Fibroblast of skin of right biceps (primary cell): ENCODE measurements at places on chromosomes 7 and 10.

GRCh38 chr7:45484094-45484493 lies 90.1 kb upstream of the ADCY1 start:
- DNase-seq, result no peak

- DNase-seq, result peak; percentile 82
Measured at GRCh38 chr10:113518816-113519591, 33.8 kb upstream of the HABP2 start.

DNA sequence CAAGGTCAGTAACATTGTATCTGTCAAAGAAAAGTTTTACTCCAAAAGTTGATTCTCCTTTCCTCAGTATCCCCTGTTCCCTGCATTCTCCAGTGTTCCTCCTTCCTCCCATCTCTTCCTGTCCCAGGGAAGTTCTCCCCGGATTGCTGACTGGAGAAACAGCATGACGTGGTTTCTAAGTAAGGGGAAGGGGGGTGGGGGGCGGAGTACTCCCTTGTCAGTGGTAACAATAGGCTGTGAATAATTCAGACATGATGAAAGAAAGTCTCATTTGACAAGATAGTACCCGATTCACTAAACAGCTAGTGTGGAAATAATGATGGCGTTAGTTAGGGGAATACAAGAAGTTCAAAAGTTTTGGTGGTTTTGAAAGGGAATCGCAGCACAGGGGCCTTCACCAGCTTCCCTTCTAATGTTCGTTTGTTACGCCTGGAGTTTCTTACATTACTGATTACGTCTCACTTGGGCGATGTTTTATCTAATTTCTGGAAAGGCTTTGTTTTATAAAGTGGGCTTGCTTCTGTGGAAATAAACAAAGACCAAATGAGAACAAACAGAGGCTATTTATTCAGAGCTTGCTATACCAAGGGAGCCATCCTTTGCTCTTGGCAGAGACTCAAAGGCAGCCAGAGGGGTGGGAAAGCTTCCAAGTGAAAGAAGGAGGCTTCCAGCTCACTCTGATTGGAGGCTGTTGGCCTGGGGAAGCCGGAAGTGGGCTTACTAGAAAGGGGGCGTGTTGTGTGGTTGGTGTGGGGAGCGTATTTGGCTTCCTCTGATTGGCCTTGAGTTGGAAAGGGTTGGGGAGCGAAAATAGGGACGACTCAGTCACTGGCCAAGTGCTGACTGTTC lies 453.7 kb downstream of the SDK1 start:
- DNase-seq, result peak; percentile 55

DNA sequence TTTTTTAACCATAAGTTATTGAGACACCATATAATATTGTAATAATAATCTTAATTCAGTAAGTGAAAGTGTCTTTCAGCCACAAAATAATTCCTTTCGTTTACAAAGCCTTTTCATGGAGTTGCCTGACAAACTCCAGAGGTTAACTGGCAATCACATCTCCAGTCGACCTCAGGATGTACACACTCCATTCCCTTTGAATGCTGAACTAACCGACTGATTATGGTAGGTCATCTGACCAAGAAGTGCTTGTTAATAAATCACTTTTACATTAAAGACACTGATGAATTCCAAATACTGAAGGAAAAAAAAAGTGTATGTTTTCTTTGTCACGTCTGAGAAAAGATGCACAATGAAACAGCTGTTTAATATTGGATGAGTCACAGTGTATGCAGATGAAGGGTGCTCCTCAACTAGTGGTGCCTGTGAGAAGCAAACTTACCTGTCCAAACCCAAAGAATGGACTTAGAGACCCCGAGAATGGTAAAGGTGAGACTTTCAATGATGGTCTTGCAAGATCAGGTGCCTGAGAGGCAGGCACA lies 348.1 kb upstream of the VWC2 start:
- no peak for DNase-seq

- DNase-seq, result peak; percentile 66
Measured at GRCh38 chr7:33639552-33640197, 265.7 kb upstream of the BMPER start.

DNA sequence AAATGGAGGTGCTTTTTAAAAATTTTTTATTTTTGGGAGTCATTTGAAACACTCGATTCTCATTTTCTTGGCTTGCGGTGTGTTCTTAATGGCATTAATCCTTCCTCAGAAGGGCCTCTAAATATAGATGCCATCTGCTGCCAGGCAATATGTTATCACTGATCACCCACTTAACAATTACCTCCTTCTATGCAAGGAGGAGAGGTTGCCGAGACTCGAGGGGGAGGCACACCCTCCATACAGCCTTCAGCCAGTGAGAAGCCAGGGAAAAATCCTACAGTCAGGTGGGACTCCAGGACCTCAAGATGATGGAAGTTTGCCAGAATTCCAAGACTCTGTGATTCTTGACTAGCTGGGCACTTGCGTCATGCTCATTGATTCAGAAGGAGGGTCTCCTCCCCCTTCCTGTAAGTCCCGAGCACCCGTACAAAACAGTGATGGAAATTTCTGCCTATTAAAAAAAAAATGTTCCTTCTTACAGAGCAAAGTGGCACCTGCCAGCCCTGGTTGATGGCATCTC lies 574.5 kb downstream of the TYW1 start:
- DNase-seq, result no peak

DNA sequence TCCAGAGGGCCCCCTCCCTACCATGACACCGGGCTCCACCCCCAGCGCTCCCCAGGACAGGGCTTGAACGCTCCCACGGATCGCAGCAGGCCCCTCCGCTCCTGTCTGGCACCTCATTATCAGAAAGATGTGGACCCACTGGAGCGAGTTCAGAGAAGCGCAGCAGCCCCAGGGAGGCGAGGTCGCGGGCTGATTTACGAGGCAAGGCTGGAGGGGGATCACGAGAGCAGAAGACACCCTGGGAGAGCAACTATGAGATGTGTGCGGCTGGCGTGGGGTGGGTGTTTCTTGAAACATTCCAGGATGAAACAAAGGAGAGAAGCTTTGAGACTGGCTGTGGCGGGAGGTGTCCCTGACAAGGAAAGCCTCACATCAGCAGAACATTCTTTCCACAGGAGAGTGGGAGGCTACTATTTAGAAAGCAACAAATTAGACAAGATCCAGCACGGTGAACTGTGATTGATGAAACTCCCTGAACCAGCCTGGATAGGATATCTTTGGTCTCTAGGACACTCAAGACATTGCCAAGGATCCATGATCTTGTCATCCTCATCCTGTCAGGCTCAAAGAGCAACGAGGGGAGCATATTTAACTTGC lies 66.0 kb downstream of the JCAD start:
- no peak for DNase-seq

- no peak for DNase-seq
Measured at GRCh38 chr7:39827571-39827970, 122.5 kb upstream of the CDK13 start.

- no peak for DNase-seq
Measured at GRCh38 chr10:63887023-63887589, 365.9 kb downstream of the REEP3 start.

- no peak for DNase-seq
Measured at GRCh38 chr7:27277628-27278027, 35.0 kb downstream of the EVX1 start.

GRCh38 chr10:112389271-112389822 lies 15.4 kb downstream of the ACSL5 start:
- peak; percentile 58 for DNase-seq

DNA sequence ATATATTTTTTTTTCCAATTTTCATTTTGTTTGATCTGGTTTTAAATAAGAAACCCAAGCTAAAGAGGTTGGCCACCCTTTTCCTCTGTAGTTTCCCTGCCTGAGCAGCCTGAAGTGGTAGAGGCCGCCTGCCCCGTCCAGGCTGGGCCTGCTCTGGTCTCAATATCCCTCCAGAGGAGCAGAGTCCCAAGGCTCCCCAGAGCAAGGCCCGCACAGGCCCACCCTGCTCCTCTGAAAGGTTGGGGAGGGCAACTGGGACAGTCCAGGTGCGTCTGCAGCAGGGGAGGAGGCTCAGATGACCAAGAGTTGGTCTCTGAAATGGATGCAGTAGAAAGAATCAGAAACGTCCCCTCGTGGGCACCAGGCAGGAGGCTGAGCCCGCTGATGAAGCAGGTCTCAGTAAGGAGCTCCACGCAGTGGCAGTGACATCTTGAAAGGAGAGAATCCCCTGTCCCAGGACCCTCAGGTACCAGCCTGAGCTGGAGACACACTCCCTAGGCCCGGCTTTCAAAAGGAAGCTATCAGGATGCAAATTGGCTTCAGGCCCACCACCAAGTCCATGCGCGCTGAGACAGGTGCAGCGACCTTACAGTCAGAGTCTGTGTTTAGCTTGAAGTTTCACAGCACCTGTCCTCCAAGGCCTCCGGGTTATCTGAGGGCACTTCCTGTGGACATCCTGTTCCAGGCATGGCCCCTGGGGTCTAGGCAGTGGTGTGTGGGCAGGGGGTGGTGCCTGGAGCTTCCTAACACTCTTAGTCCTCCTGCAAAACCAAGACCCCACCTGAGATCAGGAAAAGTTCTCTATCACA lies 37.7 kb downstream of the EN2 start:
- no peak for DNase-seq

- DNase-seq, result no peak
Measured at GRCh38 chr7:66634816-66635215, 6.1 kb downstream of the KCTD7 start.

- no peak for DNase-seq
Measured at GRCh38 chr7:45118889-45119331, 7.4 kb upstream of the TBRG4 start.

DNA sequence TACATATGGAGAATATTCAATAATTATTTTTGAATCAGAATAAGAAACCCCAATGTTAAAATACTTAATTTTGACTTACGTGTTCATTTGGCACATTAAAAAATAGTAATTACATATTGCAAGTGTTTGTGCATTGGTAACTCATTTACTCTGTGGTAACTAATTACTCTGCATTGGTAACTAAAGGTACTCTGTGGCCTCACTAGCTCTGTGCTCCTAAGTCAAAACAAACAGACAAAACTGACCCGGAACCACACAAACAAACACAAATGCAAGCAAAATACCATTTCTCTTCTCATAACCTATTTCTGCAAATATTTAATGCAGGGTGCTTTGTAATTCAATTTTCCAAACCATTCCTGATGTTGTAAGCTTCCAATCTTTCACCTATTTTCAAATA lies 1244.3 kb downstream of the REEP3 start:
- no peak for DNase-seq

DNA sequence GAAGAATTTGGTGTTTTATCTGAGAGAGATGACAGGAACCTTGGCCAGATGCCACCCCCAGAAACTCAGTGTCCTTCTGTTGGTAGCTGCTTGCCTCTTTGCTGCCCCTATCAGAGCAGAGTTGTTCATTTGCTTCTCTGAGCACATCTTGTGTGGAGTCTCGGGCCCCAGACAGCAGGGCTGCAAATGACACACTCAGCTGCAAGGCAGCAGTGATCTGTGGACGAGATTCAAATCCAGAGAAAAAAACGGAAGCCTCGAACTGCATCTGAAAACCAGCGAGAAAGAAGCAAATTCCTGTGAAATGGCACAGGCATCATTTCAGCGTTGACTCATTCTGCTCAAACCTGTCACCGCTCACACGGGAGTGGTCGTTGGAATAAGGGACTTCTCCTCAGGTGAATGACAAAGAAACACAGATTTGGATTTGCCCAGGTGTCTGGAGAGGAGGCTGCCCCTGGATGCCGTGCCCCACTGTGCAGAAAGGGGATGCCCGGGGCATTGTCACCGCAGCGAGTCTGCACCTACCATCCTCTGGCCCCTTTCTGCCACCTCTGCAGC lies 144.7 kb downstream of the PFKFB3 start:
- peak; percentile 54 for DNase-seq

GRCh38 chr7:22853674-22854157 lies 31.1 kb upstream of the TOMM7 start:
- no peak for DNase-seq

DNA sequence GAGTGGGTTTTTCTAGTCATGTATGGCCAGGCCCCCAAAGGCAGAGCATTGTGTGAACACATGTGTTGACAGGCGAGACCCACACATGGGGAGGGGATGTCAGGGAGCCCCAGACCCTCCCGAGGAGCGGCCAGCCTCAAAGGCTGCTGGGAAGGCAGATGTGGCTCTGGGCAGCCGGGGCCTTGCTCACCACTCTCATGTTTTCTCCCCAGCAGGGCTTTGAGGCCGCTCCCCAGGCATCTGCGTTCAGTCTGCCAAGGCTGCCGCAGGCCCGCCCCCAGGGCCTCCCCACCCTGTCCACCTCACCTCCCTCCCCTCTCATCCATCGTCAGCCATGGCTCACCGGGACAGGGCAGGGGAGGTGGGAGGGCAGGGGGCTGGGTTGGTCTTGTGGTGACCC lies 16.6 kb upstream of the VSIR start:
- no peak for DNase-seq

- DNase-seq, result no peak
Measured at GRCh38 chr10:33510206-33510605, 175.7 kb upstream of the NRP1 start.

GRCh38 chr10:5776881-5777197 lies 36.4 kb downstream of the GDI2 start:
- DNase-seq, result peak; percentile 74

- DNase-seq, result peak; percentile 52
Measured at GRCh38 chr7:115477193-115477651, 553.3 kb downstream of the TFEC start.

- DNase-seq, result no peak
Measured at GRCh38 chr7:139232377-139232717, 1.3 kb downstream of the UBN2 start.

- DNase-seq, result no peak
Measured at GRCh38 chr10:102109166-102110116, 10.7 kb downstream of the LDB1 start.

GRCh38 chr10:77746047-77746707 lies 108.6 kb upstream of the KCNMA1 start:
- DNase-seq, result peak; percentile 61

GRCh38 chr7:142835487-142835886 lies 19.4 kb upstream of the EPHB6 start:
- DNase-seq, result no peak

GRCh38 chr10:96835899-96836298 lies 3.8 kb downstream of the LCOR start:
- peak; percentile 64 for DNase-seq

DNA sequence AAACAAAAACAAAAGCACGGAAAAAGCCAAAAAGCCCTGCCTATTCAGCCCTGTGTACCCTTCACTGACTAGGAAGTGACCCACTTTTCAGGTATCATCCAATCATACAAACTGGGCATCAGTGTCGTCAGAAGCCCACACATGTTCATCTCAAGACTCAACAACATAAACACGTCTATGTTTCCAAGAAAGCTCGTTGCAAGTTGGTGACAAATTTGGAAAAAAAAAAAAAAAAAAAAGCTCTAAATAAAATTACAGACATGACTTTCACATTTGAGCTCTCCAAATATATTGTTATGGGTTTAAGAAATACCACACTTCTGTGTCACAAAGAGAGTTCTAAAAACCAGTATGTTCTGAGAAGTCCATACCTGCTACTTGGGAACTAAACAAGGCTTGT lies 204.7 kb upstream of the KLF14 start:
- DNase-seq, result no peak

GRCh38 chr7:14228341-14228740 lies 238.9 kb upstream of the ETV1 start:
- peak; percentile 37 for DNase-seq

DNA sequence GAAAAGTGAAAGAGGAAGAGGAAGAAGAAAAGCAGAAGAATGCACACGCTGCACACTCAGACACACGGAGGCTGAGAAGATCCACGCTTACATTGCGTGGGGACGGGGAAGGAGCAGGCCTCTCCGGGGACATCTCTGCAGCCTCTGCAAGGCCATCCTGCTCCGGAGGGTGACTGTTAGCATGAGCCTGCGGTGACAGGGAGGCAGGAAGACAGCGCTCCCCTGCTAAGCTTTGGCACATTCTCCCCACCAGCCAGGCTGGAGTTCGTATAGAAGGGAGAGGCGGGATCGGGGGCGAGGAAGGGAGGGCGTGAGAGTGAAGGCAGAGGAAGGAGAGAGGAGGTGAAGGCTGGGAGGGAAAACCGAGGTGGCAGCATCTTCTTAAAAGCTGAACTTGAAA lies 366.0 kb upstream of the SHH start:
- DNase-seq, result no peak
